ENCODE measurements at places on chromosomes 13 and 19.

DNA sequence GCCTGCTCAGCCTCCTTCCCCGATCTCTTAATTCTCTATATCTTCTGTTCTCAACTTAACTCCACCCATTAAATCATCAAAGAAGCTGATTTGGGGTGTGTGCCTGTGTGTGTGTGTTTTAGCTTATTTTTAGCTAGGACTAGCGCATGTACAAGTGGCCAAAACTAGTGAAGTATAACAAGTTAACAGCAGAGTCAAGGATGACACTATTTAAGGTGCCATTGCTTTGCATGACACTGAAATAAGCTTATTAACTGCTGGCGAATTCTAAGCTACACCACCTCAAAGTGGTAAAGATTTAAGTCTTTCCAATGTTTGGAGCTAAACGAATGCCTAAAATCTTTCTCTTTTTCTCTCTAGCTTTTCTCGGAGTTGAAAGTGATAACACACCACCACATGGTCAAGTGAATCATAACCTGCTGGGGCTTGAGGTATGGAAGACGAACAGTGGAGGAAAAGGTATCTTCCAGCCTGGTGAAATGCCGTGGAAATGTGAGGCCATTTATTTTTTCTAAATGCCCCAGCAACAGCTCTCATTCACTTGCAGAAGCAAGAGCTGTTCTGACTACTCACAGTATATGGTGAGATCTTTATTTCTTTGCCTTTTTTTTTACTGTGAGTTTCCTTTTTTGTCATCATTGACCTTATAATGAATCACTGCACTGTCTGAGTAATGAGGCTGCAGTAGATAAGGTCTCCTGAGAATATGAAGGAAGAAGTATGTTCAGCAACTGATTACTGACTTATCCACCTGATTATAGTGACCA lies 570.3 kb downstream of the PCDH9 start:
- no peak for DNase-seq

DNA sequence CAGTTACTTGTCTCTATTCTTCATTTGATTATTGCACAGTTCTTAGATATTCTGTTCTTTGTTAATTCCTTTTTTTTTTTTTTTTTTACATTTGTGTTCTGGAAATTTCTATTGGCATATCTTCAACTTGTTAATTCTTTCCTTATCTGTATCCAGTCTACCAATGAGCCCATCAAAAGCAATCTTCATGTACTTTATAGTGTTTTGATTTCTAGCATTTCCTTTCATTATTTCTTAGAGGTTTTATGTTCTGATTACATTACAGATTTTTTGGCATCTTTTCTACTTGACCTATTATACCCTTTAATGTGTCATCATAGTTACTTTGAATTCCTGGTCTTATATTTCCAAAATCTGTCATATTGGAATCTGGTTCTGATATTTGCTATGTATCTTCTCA lies 2194.8 kb downstream of the PCDH9 start:
- DNase-seq: no peak

DNA sequence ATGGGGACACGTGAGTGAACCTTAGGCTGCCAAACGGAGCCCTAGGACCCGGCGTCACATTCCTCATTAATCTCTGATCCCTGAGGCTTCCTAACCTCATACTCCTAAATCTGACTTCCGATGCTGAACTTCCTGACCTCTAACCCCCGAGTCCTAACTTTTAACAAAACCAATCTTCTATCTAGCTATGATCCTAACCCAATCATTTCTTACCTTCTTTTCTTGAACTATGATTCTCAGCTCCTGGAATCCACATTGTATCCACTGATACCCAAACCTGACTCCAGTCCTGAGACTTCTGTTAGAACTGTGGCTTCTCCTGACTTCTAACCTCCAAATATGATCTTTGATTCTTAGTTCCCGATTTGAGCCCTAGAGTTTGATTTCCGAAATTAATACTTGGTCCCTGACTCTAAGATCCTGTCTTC lies 447 bp downstream of the NFKBIB start:
- no peak for DNase-seq

- DNase-seq: no peak
These were observed 97.5 kb downstream of the RAB20 start for GRCh38 chr13:110463871-110464510.

All from Caco-2 (cell line).